ENCODE measurements at places on chromosomes 7 and 10.

GRCh38 chr7:116277070-116277469 is 66.7 kb downstream of the TES start:
- no peak for DNase-seq

- peak; percentile 45 for DNase-seq
Observed at GRCh38 chr10:20007426-20007825, 191.2 kb downstream of the PLXDC2 start.

DNA sequence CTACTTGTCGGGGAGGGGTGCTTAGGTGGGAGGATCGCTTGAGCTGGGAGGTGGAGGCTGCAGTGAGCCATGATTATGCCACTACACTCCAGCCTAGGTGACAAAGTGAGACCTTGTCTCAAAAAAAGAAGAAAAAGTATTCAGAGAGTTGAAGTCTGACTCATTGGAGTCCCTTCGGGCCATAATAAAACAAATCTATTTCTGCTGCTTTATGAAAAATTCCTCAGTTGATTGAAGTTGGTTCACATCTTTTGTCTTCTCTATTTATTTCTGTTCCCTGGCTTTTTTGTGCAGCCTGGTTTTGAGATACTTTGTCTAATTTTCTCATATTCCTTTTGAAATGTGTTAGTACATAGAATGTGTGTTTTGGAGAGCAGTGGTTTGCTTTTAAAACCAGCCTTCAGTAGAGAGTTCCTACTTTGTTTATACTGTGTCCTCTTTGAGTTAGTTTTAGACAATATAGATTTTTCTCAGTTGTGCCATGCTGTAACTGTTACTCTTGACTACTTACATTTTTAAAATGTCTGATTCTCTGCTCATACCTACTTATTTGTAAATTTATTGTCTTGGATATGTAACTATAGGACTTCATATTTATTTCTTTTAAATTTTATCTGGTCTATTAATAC is 36.7 kb downstream of the LUC7L2 start:
- no peak for DNase-seq

GRCh38 chr10:47350671-47351640 is 2.8 kb downstream of the RBP3 start:
- no peak for DNase-seq

- DNase-seq, result no peak
Observed at GRCh38 chr10:87580016-87580415, 75.3 kb downstream of the MINPP1 start.

GRCh38 chr10:44396671-44397191 is 11.8 kb upstream of the CXCL12 start:
- no peak for DNase-seq

- no peak for DNase-seq
Observed at GRCh38 chr10:11150231-11150731, 132.6 kb downstream of the CELF2 start.

DNA sequence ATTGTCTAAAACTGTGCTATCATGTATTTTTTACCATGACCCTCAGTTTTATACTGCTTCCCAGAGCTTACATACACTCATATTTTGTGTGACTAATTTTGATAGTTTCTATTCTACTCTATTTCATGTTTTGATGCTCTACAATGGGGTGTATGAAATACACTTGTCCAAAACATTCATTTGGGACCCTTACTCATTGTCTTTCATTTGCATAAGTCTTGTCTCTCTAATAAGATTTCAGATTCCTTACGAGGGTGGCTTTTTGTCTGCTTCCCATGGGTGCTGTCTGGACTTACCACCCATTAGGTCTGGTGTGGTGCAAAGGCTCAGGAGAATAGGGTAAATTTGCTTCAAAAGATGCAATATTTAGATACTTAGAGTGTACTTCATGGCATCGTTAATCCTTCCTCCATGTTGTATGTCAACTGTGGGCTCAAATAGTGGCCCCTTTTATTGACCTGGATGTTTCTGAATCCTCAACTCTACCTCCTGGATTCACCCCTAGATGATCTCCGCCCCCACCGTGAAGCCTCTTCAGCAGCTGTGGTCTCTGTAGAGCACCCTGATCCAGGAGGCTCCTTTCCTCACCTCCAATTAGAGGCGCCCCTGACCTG is 3.6 kb upstream of the GIMAP5 start:
- no peak for DNase-seq

- no peak for DNase-seq
Observed at GRCh38 chr10:110041479-110041829, 33.7 kb downstream of the ADD3 start.

All from fibroblast of lung (primary cell).